ENCODE measurements at places on chromosomes 4 and X.

GRCh38 chrX:20046223-20046622, 55.4 kb upstream of the BCLAF3 start:
- no peak for DNase-seq

GRCh38 chrX:129984111-129984958, 1.9 kb downstream of the BCORL1 start:
- no peak for DNase-seq

- no peak for DNase-seq
Observed at GRCh38 chrX:24696294-24696693, 2.6 kb downstream of the POLA1 start.

DNA sequence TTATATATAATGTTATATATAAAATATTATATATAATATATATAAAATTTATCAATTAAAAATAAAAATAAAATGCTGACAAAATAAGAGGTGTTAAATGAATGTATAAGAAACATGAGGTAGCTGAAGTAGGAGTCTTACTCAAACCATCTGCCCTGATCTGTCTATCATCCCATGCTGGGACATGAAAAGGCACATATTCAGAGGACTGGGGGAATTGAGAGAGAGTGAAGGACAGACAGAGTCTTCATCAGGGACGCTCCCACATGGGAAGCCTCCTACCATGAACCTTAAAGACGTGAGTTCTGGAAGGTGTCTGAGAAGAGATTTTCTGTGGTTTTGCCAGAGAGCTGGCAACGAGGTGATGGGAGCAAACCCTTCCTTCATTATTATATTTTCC, 4.1 kb upstream of the ARSF start:
- DNase-seq = no peak

Data from stimulated activated CD8-positive, alpha-beta memory T cell treated with anti-CD3 and anti-CD28 coated beads, Interleukin-7, amount 100 ng/mL, for 1 hour (primary cell).